ENCODE measurements at places on chromosomes 2 and 18.
A peak's percentile ranks its signal among the peaks of the same experiment; 100 is the strongest.

DNA sequence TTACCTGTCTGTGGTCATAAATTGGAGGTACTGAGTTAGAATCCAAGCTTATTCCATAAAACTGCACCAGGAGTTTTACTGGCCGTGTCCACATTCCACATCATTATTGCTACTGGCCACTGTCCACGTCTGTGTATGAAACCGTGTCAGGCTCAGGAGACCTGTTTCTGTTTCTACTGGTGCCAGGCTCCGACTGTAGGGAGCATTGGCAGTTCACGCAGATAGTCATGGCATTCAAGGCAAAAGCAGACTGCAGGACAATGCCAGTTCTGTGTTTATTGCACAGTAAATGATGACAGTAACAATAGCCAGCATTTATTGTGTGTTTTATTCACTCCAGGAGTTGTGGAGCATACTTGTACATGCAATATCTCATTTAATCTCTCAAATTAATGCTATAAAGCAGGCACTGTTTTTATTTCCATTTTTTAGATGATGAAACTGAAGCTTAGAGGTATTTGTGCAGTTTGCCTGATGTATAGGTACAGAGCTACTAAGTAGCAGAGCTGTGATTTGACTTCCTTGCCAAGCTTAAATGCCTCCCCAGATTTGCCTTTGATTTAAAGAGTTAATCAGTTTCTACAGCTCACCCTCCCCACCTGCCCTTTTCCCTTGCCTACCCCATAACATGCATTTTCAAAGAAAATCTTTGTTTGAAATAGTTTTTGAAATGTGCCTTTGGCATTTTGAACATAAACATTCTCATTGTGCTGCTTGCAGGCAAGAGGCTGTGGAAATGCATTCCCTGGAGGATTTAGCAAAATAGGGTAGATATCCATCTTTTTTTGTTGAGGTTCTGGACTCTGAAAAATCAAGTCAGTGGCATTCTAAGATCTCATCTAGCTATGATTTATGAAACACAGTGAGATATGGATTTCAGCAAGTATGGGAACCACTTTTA, 55.5 kb downstream of the MAP4K4 start:
- DNase-seq: no peak

- peak; percentile 73 for DNase-seq
Measured at GRCh38 chr2:47002480-47003381, 87.1 kb upstream of the MCFD2 start.

DNA sequence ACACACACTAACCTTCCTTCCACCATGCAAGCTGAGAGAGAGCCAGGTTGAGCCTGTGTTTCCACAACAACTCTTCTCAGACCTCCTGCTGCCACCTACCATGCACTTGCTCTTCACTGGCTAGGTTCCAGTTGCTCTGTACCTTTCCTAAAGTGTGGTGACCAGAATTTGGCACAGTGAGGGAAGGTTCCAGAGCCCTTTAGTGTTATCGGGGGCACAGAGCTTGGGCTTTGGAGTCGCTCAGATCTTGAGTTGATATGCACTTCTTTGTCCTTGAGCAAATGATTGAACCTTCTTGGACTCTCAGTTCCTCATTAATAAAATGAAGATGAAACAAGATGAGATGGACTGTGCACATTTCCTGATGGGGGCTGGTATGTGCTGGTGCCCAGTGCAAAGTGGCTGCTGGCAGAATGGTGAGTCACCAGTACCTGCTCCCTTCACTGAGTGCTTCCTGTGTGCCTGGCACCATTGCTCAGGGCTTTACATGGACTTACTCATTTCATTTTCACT, 47.1 kb downstream of the NEDD4L start:
- peak; percentile 53 for DNase-seq

- DNase-seq: no peak
Measured at GRCh38 chr18:11761553-11761952, 72.5 kb downstream of the GNAL start.

- DNase-seq: no peak
Measured at GRCh38 chr2:161147856-161148255, 12.4 kb upstream of the TANK start.

GRCh38 chr2:575030-575726, 102.0 kb downstream of the TMEM18 start:
- DNase-seq: no peak

GRCh38 chr2:128660836-128661235, 342.2 kb upstream of the HS6ST1 start:
- no peak for DNase-seq

- peak; percentile 62 for DNase-seq
Measured at GRCh38 chr2:37558623-37559022, 112.8 kb downstream of the CDC42EP3 start.

GRCh38 chr2:204251158-204251997, 293.9 kb upstream of the PARD3B start:
- no peak for DNase-seq

DNA sequence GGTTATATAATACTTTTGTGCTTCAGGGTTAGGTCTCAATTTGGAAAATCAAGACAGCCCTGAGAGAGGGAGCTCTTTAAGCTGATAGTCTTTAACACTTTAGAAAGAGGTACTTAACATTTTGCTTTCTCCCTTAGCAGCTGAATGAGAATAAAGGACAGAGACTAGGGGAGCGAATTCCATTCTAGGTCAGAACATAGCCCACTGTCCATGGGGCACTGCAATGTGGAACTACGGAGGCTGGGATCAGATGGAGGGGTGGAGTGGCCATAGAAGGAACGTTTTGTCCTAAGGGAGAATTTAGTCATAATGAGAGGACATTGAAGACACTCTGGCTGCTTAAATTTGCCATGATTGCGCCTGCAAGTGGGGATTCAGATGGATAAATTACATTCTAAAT, 794 bp downstream of the GKN2 start:
- no peak for DNase-seq

DNA sequence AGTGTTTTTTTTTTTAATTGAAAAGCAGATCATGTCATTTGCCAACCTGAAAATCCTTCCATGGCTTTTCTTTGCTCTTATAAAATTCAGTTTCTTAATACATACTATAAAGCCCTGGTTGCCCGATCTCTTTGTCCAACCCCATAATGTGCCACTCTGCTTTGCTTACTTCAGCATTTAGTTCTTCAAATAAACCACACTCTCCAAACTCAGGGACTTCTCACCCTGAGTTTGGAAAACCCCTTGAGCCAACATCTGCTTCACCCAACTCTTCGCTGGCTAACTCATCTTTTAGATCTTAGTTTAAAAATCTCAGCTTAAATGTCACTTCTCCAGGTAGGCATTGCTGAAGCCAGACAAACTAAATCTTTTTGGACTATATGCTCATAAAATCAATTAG, 1.3 kb upstream of the STAT1 start:
- DNase-seq: no peak

DNA sequence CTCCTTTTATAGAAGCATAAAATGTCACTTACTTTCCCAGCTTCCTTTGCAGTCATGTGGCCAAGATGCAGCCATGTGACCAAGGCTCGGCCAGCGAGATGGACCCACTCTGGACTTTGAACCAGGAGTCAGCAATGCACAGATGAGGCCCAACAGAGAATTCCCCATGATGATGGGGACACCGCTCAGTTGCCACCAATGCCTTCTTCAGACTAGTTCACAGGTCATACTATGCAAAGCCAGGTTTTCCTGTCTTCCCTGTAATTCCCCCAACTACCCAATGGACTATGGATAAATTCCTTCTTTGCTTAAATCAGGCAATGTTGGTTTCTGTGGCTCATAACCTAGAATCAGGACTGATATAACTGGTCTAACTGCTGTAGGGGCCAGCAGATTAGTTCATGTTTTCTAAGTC, 22.5 kb upstream of the REL start:
- DNase-seq: no peak

- no peak for DNase-seq
Measured at GRCh38 chr18:41966943-41967342, 11.9 kb downstream of the PIK3C3 start.

Measured in CD4-positive, alpha-beta T cell treated with Interleukin-15 for 1 hour (primary cell).